Stimulated activated CD8-positive, alpha-beta memory T cell treated with anti-CD3 and anti-CD28 coated beads, Interleukin-12 subunit alpha, Interleukin-12 subunit beta, amount 100 ng/mL, for 1 hour (primary cell): ENCODE measurements at places on chromosomes 5 and 9.

DNA sequence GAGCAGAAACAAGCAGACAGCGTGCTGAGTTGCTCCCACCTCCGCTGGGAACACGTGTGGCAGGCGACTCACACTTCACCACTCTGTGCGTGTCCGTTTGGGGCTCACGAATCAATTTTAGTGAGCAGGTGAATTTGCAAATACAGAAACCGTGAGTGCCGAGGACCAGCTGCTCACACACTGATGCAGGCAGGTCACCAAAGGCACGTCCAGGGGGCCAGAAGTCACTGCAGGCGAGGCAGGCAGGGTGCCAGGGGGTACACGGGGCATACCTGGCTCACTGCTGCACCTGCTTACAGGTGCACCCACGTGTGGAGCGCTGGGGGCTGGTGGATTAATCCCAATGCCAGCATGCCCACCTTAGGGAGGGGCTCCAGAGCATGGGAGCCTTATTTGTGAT lies 68.8 kb downstream of the ZNF354C start:
- no peak for DNase-seq

- no peak for DNase-seq
These were observed 133.4 kb downstream of the ACTL7B start for GRCh38 chr9:108722396-108722795.

DNA sequence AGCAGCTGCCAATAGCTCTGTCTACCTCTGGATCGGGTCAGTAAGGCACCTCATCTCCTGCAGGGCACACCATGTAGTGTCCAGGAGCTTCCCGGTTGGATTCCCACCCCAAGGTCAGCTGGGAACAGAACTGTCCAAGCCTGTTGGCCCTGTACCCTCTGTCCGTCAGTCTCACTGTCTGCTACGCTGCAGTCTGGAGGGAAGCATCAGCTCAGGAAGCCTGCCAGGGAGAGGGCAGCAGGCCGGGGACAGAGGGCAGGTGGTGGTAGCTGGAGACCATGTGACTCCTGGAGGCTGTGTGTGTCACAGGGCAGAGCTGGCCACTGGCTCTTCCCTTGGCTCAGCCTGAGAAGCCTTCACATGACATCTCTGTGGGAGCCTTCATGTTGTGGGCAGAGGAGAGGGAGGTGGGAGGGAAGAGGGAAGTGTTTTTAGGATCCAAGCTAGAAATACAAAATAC lies 134.5 kb downstream of the SEC61B start:
- no peak for DNase-seq

DNA sequence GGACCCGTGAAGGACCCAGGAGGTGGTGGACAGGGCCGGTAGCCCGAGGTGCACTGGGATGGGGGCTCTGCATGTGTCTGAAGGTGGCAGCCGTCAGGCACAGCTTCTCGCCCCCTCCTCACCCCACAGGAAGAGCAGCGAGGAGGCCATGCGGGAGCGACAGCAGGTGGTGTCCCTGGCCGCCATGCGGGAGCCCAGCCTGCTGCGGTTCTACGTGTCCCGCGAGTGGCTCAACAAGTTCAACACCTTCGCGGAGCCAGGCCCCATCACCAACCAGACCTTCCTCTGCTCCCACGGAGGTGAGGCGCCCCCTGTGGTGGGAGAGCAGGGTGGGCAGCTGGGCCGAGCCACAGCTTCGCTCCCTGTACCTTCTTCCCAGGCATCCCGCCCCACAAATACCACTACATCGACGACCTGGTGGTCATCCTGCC lies 39.9 kb downstream of the USP20 start:
- DNase-seq = no peak

- no peak for DNase-seq
These were observed 191.6 kb upstream of the CTNND2 start for GRCh38 chr5:12095808-12096281.

DNA sequence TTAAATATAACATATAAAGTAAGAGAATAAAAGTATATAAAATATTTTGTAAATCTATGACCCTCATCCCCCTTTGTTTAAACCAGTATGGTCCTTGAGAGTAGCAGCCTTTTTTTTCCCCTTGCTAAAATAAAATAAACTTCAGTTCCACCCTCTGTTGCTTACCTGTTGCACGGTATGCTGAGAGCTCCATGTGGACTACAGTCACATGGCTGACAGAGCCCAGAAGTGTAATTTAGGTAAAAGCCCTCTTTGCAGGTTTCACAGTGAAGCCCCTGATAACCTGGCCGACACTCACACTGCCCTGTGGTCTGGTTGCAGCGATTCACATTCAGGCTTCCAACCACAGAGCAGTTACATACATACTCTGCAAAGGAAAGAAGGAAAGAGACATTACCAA lies 55.1 kb downstream of the MEGF9 start:
- DNase-seq = no peak

DNA sequence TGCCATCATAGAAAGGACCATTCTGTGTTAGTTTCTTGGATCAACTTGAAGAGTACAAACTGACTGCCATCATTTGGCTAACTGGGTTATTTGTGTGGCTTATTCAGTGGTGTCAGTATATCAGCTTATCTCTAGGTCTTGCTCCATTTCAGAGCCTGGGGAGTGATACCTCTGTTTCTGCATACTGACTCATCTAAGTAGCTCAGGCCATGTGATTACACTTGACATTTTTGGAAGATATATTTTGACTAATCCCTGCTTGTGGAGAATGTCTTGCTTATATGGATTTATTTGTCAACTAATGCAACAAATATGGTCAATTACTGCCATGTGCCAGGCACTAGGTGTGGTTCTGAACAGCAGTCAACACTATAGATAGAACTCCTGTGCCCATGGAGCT lies 311.7 kb downstream of the YTHDC2 start:
- no peak for DNase-seq
